NCI-H1105 (cell line): ENCODE measurements at places on chromosomes 3 and 15.

DNA sequence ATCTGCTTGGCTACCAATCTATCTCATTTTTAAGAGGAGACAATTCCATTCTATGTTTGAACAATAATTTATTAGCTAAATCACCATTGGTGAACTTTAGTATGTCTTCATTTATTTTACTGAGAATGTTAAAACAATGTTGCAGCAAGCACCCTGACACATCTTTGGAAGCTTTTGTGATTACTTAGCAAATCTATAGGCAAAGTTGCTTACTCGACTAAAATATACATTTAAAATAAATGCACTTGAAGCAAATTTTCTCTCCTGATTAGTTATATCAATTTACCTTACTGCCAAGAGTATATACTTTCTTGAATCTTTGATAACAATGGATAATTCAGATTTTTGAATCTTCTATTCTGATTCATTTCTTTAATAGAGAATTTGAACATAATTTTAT is 29.8 kb upstream of the PLSCR1 start:
- no peak for DNase-seq

DNA sequence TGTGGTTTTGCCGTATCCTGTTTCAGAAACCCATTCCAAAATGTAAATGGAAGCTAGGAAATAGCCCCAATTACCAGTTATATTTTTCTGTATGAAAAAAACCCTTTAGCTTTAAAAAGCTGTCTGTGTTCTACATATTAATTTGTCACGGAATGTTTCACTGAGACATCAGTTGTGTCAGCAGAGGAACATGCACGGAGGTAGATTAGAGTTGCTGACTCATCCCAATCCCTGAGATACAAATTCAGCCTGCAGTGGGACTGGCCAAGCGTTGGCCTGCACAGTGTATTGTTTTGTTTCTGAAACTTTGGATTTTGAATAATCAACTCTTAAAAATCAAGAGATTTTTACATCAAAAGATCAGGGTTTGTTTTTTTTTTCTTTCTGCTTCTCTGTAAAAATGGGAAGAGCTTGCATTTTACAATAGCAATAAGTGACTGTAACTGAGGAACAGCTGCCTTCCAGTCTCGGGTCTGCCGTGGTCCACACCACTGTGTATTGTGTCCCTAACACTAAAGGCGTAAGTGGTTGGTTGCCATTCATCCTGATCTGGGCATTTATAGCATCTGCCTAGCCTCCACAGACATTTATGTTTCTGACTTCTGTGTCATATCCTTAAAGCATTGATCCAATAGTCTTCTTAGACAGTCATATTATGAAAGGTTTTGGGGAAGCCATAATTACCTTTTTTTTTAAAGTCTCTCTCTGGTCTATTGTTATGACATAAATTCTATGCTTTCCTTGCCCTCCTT is 218.1 kb downstream of the ADAMTSL3 start:
- DNase-seq = no peak

DNA sequence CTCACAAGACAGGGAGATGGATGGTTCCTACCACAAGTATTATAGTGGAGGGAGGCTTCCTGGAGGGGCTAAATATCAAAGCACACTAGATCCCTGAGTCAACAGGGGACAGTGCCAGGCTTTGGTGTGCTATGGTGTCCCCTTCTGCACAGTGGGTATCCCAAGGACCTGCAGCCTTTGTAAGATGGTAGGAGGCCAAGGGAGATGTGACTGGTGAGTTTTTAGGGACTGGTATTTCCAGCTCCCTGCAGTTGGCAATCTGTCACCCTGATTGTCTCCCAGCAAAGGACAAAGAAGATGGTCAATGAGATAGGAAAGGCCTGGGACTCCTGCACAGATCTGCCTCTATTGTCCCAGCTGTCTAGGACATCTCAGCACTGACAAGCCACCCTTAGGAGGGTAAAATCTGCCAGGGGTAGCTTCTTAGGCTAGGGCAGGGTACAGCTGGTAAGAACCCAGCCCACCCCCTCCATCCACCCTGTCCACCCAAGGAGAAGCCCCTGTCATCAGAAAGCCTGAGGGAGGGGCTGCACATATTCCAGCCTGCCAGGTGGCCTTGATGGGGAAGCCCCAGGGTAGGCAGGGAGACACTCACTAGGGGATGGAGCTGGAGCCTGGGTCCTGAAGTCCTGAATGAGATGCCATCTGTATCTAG is 631 bp downstream of the CYP1A1 start:
- DNase-seq = no peak

DNA sequence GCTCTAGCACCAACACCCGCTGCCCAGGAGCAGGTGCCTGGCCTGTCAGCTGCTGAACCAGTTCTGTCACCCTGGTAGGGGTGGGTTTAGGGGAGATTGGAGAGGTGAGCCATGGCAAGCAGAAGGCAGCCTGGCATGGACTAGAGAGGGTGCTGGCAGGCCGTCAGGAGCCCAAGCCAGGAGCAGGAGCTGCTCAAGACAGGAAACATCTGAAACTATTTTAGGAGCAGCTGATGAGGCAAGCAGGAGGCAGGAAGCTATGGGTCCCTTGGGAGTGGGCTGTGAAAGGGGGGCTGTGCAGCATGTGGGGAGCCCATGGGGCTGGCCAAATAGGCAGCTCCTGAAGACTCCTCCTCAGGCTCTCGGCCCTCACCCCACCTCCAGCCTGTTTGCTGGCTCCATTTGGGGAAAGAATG is 2.3 kb downstream of the INKA1 start:
- DNase-seq = no peak

DNA sequence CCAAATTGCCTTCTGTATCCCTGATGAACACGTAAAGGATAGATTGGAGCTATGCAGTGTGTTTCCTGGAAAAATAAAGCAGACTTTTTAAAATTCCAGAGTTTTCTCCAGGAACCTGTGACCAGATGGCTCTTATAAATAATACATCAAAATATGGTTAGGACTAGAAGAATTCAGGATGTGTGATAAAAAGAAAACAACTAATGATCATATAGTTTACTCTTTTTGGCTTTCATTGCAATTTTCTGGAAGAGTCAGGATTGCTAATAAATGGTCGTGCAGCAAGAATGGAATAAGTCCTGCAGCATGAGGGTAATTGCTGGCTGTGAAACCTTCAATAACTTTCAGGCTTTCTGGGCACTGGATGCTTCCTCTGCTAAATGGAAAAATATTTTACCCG is 30.2 kb upstream of the DENND4A start:
- DNase-seq = no peak

GRCh38 chr3:42339321-42339720 is 71.1 kb downstream of the LYZL4 start:
- no peak for DNase-seq

GRCh38 chr3:142086581-142087090 is 62.7 kb downstream of the TFDP2 start:
- no peak for DNase-seq

GRCh38 chr3:183180110-183180783 is 17.7 kb upstream of the LAMP3 start:
- no peak for DNase-seq

DNA sequence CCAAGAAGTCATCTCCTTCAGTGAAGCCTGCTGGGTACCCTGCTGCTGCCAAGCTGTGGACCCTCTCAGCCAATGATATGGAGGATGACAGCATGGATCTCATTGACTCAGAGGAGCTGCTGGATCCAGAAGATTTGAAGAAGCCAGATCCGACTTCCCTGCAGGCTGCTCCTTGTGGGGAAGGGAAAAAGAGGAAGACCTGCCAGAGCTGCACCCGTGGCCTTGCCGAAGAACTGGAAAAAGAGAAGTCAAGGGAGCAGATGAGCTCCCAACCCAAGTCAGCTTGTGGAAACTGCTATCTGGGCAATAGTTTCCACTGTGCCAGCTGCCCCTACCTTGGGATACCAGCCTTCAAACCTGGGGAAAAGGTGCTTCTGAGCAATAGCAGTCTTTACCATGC is 13.7 kb upstream of the ANP32A start:
- DNase-seq = no peak

DNA sequence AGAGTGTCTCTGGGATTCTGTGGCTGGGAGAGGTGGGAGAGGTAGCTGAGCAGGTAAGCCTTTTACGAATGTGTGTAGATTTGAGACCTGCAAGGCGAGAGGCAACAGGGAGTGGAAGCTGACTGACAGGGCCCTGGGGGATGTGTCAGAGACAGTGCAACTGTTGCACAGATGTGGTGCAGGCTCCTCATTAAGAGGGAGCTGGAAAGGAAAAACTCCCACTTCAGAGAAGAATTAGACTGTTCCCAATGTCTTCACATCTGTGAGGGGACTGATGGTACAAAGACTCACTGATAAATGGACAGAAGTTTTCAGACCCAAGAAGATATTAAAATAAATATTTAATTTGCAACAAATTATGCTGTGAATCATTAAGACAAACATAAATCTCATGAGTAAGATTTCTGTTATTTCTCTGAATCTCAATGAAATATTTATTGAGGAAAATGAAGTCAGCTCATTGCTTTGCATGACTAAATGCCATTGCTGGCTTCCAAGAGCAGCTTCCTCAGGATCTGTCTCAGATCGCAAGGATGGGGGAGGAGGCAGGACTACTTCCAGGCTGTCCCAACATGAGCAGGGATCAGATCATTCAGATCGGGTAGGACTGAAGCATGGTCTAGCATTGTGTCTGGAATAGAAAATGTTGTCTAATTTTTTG is 127.3 kb upstream of the ROPN1 start:
- no peak for DNase-seq

GRCh38 chr3:197559651-197560050 is 3.9 kb upstream of the BDH1 start:
- no peak for DNase-seq

DNA sequence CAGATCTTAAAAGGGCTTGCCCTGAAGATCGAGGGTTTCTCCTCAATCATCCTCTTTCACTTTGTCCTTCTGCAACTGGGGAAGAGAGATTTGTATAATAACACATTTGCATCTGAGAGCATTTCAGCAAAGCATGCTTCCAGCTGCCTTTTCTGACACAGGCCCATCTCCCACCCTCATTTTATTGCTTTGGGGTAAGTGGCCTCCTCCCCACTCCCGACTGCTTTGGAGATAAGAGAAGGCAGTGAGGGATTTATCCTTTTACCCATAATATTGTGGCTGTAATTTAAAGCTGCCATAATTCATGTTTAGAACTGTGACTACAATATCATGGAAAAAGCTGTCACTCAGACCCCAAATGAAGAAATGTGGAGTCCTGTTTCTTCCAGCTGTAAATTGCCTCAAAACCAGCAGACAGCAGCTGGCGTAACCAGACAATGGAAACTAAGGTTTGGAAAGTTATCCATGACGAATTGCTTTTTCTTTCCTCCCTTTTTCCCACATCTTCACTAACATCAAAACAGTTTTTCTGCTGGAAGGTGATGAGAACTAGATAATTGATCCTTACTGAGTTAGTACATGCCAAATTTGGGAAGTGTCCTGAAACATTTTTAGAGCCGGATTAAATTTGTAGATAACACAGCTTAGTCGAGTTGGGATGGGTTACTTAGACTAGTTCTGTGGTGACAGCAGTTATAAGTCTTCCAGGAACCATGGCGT is 104.2 kb upstream of the PFN2 start:
- no peak for DNase-seq

DNA sequence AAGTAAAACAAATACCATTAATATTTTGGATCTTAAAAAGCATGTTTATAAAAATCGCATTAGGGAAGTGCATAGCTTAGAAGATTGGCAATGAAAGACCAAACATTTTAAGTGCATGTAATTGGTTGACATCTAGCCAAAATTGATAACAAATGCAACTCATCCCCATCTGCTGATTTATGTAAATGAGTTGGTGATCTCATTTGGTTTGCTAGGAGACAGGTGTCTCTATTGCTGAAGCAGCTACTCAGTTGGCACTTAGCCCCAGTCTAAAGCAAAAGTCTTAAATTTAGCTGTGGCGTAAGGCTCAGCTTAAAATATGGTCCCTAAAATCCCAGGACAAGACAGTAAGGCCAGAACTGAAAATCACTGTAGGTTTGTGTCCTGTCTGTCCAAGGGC is 113.5 kb upstream of the CHL1 start:
- no peak for DNase-seq

GRCh38 chr3:136885357-136886213 is 23.6 kb downstream of the NCK1 start:
- DNase-seq = no peak

DNA sequence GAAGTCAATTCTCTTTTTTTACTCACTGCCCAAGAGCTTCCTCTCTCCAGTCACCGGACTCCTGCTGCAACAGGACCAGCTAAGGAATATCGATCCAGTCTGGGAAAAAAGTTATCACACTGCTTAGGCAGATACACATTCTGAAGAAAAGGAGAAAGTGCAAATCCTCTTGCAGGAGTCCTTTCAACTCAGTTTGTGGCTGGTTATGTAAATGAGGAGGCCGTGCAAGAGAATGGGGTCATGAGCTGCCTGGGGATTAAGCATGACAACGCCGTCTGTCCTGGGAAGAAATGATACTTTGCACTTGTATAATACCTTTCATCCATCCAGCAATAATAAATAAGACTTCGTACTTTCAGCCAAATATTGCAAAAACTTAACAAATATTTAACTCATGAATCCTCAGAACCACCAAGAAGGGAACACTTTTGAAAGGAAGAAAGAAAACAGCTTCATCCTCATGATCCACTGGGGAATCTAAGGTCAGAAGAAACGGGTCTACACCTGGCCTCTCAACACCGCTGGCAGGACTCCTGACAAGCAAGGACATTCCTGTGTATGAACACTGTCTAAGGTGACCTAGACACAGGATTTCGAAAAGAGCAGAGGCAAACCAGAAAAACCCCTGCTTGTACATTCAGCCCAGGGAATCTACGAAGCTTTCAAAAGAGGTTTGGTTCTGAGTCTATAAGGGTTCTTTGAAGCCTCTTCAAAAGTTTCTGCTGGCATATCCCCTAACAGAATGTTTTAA is 13.1 kb upstream of the WWTR1 start:
- no peak for DNase-seq

DNA sequence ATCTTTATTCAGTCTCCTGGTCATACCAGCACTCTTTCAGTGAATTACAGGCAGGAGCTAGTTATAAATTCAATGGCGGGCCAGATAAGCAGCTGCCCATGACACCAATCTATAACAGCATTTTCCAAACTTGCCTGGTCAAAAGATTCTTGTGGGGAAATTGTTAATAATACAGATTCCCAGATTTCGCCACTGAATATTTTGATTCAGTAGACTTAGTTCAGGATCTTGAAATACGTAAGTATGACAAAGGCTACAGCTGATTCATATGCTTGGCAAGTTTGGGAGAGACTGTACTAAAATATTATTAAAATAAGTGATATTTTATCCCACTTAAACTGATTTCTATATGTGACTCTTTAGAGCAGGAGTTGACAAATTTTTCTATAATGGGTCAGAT is 119.3 kb downstream of the TMCO5A start:
- DNase-seq = no peak

GRCh38 chr3:168141405-168141998 is 45.8 kb upstream of the GOLIM4 start:
- no peak for DNase-seq

DNA sequence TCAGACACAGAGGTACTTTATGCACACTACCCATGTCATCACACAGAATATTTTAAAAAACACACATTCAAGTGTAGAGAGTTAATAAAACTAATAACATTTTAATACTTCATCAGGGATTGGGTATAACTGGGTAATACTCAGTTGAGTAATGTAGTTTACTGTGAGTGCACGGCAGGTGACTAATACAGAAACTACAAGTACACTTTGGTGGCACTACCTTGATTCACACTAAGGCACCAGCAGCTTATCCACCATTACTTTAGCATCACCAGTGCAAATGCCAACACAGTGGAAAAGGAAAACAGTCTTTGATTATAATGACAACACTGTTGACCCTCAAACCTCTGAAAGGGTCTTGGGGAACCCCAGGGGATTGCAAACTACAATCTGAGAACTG is 33.6 kb downstream of the ZNF280D start:
- no peak for DNase-seq

- no peak for DNase-seq
These were observed 551.1 kb downstream of the NAALADL2 start for GRCh38 chr3:175410251-175410650.

- DNase-seq = no peak
These were observed 54.2 kb downstream of the FBXL2 start for GRCh38 chr3:33331414-33331813.
